ENCODE measurements at places on chromosomes 5 and 9.

DNA sequence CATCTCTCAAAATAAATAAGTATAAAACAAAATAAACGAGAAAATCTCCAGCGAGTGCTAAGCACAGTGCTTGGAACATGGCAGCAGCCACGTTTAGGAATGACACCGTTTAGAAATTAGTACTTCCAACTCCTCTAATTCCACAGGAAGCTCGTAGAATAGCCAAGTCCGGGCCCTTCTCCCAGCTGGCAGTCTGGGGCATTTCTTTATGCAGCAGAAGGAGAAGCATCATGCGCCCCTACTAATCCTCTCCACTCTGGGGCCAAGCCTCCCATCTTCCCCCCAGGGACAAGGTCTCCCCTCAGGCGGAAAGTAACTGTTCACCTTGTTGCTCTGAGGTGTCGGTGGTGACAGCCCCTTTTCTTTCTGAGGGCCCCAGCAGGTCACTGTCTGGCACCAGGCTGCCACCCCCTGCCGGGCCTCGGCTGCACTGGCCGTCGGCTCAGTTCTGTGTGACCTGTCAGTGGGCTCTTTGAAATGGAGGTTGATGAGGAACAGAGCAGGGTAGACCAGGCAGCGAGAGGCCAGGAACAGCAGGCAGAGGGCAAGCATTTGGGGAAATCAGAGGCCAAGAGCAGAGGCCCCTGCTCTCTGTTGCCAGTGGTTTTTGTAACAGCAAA, 113.5 kb upstream of the WWC1 start:
- DNase-seq = no peak

DNA sequence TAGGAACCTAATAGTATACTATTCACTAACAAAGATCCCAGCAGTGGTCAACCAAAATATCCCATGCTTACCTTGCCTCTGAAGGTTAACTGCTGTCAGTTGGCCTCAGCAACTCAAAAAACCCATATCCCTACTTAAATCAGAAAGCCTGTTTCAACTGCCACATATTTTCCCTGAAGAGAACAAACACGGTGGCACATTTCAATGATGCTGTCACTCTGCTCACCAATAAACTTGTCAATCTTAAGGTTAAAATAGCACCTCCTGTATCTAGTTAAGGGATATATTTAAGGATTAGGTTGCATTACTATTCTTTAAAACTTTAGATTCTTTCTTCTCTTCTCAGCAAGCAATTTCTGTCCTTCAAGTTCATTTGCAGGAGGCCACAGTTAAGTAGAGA, 986.9 kb downstream of the CDH18 start:
- DNase-seq = no peak

DNA sequence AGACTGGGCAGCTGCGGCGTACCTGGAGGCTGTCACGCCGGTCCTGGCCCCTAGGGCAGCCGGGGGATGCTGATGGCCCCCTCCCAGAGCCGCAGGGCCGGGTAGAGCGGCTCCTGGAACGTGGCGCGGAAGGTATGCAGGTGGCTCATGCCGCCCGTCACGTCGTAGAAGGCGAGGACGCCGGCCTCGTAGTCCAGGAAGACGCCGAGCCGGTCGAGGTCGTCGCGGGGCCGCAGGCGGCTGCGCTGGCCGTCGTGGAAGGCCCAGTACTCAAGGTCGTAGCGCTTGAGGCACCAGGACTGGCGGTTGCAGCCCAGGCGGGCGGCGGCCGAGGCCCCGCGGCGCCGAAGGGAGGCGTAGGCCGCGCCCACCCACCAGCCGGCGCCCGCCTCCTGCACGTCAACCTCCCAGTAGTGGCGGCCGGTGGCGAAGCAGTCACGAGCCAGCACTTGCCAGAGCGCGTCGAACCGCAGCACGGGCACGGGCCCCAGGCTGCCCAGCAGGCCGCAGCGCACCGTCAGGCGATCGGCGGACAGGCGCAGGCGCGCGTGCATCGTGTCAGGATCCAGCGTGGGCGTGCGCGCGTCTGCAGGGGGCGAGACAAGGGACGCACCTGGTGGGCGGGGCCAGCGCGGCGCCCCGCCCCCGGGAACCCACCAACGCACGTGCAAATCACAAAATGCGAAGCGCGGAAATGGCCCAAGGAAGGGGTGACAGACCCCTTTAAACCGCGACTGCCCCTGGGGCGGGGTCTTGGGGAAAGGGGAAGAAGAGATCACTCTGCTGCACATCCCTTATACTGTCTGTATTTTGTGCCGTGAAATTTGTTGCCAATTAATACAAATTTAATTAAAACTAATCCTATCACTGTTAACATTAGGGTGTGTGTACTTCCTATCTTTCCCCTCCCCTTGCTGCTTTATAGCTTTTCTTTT, 31.2 kb downstream of the NANS start:
- DNase-seq = no peak

GRCh38 chr5:42991404-42992087, 48.6 kb downstream of the ANXA2R start:
- DNase-seq = peak; percentile 34

- DNase-seq = no peak
These were observed 71.1 kb upstream of the NR3C1 start for GRCh38 chr5:143474616-143475015.

DNA sequence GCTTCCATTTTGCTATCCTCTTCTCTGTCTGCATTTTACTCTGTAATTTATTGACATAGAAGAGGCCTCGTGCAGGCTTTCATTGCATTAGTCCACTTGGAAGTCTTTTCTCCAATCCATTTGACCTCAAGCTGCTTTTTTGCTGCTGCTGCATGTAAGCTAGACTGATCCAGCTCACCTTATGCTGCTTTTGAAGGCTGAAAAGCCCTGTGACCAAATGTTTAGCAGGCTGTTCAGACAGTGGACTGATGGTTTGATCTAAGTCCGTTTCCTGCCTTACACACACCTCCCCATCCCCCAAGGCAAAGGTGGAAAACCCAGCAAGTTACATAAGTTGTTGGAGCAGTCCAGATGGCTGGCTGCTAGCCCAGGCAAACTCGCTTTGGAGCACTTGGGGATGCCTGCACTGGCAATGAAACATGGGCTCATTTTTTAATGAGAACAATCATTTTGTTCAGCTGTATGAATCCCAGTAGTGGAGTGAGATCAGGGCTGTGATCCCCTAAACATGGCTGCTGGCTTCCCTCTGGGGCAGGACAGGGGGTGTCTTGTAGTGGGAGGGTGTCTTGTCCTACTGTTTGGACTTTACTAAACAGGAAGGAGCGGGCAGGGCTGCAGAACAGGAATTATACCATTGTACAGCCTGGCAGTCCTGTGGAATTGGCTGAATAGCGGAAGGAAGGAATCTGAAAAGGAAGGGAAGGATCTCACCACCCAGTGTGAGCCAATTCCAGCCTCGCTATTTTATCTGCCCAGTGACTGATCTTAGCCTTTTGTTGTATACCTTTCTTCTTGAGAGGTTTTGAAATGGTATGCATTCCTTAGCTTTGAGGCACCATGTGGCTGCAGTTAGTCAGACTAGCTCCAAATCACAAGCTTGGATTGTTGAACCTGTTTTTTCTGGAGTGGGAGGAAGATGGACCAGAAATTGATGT, 212.0 kb downstream of the ARHGAP26 start:
- no peak for DNase-seq

- DNase-seq = no peak
These were observed 150.4 kb downstream of the C5orf15 start for GRCh38 chr5:133818031-133818431.

- no peak for DNase-seq
These were observed 38.3 kb downstream of the CEMIP2 start for GRCh38 chr9:71729816-71730526.

- no peak for DNase-seq
These were observed 129.7 kb upstream of the CHD1 start for GRCh38 chr5:99058466-99058865.

- no peak for DNase-seq
These were observed 31.0 kb upstream of the PRRC1 start for GRCh38 chr5:127486471-127486870.

GRCh38 chr5:25451294-25451693, 806.5 kb upstream of the CDH10 start:
- DNase-seq = no peak

- DNase-seq = peak; percentile 63
These were observed 32.7 kb downstream of the DMRT3 start for GRCh38 chr9:1009101-1009707.

- no peak for DNase-seq
These were observed 11.4 kb upstream of the GDA start for GRCh38 chr9:72137697-72138365.

DNA sequence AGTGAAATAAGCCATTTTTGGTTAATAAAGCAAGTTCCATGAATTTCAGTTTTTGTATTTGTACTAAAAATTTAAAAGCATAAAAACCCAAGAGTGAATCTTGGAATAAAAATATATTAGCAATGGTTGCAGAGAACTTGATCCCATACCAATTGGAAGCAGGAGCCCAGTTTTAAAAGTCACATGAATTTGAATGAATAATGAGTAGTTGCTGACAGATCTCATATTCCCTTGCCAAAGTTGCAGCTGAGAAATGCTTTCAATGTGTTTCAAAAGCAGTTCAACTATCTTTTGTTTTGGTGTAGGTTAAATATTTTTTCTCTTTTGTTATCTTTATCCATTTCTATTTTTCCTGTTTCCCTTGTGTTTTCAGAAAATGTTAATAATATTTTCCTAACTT, 818.6 kb downstream of the CDH18 start:
- no peak for DNase-seq

DNA sequence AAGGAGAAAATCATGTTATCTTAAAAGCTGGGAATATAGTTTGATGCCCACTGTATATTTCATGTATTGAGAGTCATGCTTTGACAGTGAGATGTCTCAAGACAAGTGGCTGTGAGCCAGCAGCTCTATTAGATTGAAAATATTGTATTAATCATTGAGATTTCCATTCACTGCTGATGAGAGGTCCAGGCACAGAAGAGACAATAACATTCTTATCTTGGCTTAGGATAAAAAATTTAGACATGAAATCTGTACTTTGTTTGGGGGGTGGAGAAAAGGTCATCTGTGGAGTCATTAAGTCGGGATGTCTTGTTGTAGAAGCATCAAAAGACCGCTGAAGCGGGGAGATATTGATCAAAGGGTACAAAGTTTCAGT, 97.9 kb upstream of the EQTN start:
- no peak for DNase-seq

DNA sequence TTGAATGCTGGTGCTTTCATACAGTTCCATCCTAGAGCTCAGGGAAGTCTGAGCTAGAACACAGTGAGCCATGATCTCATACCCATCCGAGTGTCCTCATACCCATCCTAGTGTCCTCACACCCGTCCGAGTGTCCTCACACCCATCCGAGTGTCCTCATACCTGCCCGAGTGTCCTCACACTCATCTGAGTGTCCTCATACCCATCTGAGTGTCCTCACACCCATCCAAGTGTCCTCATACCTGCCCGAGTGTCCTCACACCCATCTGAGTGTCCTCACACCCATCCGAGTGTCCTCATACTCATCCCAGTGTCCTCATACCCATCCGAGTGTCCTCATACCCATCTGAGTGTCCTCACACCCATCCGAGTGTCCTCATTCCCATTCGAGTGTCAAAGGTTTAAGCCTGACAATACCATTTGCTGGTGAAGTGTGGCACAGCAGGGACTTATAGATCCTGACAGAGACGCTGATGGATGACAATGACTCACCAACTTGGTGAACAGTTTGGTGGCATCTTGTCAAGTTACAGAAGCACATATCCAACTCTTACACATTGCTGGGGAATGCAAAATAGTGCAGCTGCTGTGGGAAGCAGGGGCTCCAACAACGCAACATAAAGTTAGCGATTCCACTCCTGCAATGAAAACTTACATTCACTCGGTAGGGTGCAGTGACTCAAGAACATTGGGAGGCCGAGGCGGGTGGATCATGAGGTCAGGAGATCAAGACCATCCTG, 77.0 kb upstream of the COL5A1 start:
- no peak for DNase-seq

DNA sequence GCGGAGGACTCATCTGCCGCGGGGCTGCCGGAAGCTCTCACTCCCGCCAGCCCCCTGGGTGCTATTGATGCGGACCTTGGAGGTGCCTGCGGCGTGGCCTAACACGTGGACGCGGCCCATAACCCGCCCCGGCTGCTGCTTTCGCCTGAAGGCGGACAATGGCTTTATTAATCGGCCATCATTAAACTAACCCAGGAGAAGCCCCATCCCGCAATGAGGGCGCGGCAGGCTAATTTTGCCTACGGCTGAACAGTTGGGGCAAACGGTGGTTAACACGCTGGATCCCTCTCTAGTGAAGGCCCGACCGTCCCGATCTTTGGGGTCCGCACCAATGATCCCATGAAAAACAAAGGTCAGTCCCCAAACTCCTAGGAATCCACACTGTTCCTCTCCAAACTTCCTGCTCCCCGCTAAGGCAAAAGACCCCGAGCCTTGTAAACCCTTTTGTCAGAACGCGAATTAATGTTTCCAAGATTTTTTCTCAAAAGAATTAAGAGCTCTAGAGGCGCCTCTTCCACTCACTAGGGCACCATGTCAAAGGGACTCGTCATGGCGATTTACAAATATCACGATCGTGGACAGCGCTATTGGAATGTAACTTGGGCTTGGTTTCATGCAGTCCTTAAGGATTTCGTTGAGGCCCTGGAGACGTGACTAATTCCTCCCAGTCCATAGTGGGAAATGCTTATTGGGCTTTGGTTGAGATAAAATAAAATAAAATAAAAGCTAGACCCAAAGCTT, 193.1 kb downstream of the MEF2C start:
- DNase-seq = no peak

DNA sequence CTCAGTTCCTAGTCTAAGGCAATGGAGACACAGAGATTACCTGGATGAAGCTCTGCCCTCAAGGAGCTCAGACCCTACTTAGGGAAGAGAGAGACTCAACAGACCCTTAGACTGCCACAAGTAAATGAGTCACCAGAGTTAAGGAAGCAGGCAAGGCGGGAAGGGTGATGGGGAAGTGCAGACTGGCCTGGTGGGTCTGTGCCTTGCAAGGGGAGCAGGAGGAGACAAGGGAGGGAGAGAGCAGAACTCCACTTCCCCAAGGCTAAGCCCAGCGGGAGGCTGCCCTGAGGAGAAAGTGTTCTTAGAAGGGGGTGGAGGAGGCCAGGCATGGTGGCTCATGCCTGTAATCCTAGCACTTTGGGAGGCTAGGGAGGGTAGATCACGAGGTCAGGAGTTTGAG, 83.7 kb downstream of the HRH2 start:
- no peak for DNase-seq

- no peak for DNase-seq
These were observed 263.5 kb downstream of the YTHDC2 start for GRCh38 chr5:113776832-113777525.

DNA sequence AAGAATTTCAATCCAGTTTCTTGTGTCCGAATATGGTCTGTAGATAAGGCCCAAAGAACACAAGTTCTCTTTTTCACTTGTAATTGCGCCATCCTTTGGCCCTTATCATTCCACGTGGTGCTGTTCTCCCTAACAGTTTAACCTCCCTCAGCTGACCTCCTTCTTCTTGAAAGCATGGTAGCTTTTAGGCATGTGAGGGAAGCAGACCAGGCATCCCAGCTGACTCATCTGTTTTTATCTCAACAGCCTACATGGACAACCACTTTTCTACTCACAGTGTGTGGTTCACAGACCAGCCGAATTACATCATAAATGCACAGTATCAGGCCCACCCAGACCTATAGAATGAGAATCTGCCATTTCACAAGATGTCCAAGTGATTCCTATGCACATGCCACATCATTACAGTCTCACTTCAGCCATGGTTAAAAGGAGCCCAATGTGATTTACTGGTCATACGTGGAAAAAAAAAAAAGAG, 26.9 kb upstream of the PLIN2 start:
- no peak for DNase-seq

GRCh38 chr5:170113522-170113900, 7.8 kb downstream of the FOXI1 start:
- DNase-seq = no peak
